ENCODE measurements at places on chromosomes 6 and 20.
A peak's percentile ranks its signal among the peaks of the same experiment; 100 is the strongest.

DNA sequence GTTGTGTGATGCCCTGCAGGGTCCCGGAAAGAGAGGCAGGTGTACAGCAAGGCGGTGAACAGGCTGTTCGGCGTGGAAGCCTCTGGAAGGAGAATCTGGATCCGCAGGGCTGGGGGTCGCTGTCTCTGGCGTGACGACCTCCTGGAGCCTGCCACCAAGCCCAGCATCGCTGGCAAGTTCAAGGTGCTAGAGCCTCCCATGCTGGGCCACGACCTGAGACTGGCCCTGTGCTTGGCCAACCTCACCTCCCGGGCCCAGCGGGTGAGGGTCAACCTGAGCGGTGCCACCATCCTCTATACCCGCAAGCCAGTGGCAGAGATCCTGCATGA lies 36.5 kb downstream of the TGM6 start:
- no peak for DNase-seq

- DNase-seq: no peak
Measured at GRCh38 chr20:62646851-62647520, 4.7 kb downstream of the SLCO4A1 start.

DNA sequence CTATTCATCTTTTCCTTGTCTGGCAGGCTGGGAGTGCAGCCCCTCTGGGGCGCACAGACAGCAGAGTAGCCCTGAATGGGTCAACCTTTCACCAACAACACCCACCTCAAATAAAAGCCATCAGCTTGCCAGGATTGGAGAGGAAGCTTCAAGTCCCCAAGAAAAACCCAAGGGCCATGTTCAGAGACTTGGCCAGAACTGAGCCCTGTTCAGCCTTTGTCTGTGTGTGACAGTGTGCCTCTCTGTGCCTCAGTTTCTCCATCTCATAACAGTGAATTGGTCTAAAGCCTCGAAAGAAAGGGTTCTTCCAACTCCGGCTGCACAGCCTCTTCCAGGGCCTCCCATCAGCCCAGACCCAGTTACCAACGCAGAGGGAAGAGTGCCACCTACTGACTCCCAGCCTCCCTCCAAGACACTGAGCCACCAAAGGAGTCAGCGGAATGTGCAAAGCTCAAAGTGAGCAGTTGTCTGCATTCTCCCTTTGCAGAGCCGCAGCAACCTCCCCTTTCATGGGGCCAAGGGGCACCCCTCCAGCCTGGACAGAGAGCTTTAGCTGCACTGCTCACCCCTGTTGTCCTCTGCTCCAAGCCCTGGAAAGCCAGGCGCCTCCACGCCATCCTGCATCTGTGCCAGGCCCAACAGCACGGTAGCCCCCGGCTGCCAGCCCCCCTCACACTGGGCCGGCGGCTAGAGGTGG lies 82.7 kb upstream of the TOP1 start:
- DNase-seq: peak; percentile 73

GRCh38 chr6:161348628-161348994 lies 74.8 kb upstream of the AGPAT4 start:
- no peak for DNase-seq

GRCh38 chr6:35425284-35425683 lies 26.9 kb upstream of the FANCE start:
- DNase-seq: no peak

GRCh38 chr20:39943336-39943735 lies 745.7 kb downstream of the MAFB start:
- DNase-seq: no peak

GRCh38 chr6:131831886-131832285 lies 24.1 kb downstream of the ENPP1 start:
- no peak for DNase-seq

GRCh38 chr6:90701926-90702325 lies 115.1 kb upstream of the MAP3K7 start:
- DNase-seq: no peak

GRCh38 chr20:56348305-56348693 lies 10.5 kb upstream of the FAM210B start:
- DNase-seq: no peak

- DNase-seq: no peak
Measured at GRCh38 chr20:19987046-19987445, 30.1 kb upstream of the NAA20 start.

- DNase-seq: peak; percentile 73
Measured at GRCh38 chr6:27296106-27296783, 15.8 kb downstream of the POM121L2 start.

DNA sequence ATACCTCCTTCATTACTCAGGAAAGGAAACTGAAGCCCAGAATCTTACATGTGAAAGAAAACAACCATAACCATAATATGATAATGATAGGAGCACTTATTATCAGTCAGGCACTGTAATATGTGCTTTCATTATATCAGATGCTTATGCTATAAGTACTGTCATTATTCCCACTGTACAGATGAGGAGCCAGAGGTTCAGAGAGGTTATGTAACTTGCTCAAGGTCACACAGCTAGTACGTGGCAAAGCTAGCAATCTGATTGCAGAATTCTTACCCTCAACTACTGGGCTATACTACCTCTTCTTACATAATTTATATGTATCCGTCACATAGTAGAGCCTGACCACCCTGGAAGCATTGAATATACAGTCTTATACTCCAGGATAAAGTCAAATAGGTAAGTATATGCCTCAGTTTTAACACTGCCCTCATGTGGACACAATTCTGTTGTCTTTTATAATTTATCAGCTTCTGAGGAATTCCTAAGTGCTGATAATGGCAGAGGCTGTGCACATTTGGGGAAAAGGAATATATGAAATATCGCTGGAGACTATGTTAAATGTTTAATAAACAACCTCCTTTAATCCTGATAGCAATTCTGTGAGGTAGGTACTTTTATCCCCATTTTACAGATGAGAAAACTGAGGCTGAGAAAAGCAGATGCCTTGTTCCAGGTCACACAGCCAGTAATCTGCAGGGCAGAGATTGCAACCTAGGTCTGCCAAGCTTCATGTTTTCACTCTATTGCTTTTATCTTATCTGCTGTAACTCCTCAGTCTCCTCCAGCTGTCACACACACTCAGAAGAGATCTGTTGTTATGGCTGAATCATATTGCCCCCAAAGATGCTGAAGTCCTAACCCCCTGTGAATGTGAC lies 13.4 kb downstream of the BCAS1 start:
- DNase-seq: no peak

DNA sequence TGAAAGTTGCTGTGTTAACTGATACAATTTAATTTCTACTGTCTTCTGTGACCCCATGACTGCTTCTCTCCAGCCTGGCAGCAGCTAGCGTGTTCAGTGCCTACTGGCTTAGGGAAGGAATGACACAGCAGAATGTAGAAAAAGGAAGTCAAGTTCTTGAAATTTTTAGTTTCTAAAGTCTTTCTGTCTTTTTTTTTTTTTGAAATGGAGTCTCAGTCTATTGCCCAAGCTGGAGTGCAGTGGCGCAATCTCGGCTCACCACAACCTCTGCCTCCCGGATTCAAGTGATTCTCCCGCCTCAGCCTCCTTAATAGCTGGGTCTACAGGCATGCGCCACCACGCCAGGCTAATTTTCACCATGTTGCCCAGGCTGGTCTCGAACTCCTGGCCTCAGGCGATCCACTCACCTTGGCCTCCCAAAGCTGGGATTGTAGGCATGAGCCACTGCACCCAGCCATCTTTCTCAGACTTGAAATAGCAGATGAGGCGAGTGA lies 39.3 kb downstream of the PCNA start:
- no peak for DNase-seq

- no peak for DNase-seq
Measured at GRCh38 chr20:35721621-35722020, 20.4 kb downstream of the RBM39 start.

DNA sequence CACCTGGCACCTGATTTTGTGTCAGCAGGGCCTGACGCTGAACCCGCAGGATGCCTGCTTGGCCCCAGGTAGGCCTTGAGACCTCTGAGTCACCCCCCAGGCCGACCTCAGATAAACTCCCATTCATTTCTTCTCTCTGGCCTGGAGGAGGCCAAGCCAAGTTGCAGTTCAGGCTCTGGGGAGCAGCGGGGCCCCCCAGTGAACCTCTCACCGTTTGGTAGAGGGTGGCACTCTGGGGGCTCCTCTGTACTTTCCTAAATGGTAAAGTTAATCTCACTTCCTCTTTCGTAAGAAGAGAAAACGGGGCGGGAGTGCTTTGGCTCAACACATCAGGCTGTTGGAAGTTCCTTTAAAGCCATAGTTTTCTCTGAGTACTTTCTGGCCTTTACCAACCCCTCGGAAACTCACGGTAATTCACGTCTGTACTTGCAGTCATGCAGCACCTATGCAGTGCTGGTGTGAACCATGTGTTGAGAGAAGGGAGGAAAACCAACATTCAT lies 2.8 kb downstream of the SIRPA start:
- DNase-seq: no peak

DNA sequence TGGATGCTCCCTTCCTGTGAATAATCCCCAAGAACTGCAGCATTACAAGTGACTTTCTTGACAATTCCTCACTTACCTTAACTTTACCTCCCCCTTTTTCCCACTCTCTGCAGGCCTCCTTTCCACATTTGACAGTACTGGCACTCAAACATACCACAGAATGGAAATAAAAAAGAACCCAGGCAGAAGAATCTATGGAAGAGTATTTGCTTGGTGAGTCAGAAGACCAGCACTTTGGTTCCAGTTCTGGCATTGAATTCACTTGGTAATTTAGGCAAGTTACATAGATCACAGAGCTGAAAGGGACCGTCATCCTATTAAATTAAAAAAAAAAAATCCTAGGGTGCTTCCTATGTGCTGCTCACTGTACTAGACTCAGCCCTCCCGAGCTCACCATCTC lies 55.0 kb downstream of the BTBD9 start:
- DNase-seq: no peak

DNA sequence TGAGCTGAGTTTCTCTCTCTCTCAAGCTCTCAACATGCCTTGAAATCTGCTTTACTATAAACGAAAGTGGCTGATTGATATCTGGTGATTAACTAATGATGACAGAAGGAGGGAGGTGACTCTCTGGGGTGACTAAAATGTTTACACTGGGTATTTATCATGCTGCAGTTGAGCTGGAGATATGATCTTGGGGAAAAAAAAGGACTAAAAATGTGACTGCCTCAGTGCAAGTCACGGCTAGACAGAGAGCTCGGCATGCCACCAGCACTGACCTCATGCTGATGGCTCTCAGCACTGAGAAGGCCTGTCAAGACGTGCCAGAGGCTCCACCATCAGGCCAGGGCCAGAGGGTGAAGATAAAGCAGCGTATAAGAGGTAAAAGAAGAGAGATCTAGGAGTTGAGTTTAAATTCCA lies 103.1 kb upstream of the SPACA1 start:
- DNase-seq: peak; percentile 27

GRCh38 chr20:39660965-39661364 lies 698.8 kb downstream of the DHX35 start:
- no peak for DNase-seq

DNA sequence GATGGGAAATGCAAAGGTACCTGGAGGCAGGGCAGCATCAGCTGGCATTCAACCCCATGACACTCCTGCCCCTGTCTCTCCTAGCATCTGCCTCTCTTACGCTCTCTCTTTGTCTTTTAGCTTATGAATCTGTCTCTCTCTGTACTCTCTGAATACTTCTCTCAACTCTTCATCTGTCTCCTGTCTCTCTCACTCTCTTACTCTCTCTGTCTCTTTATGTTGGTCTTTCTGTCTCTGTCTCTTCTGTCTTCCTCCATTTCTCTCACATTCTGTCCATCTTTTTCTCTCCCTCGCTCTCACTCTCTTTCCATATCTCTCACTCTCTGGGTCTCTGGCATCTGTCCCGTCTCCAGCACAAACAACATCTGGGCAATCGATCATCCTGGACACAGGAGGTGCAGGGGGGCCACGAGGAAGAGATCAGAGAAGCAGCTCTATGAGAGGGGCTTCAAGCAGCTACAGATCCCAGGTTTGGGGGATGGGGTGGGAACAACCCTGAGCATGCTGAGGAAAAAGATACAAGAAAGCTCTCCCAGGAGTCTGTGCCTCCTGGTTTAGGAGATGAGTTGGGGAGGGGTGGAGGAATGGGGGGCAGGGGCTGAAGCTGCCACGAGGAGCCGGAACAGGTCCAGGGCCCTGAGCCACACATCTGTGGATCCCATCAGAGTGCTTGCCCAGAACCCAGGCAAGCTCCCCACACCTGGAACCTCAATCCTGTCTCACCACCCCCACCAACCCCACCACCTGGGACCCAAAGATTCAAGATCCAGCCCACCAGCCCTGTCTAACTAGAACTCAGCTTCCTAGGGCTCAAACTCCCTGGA lies 2.4 kb downstream of the COL11A2 start:
- no peak for DNase-seq

DNA sequence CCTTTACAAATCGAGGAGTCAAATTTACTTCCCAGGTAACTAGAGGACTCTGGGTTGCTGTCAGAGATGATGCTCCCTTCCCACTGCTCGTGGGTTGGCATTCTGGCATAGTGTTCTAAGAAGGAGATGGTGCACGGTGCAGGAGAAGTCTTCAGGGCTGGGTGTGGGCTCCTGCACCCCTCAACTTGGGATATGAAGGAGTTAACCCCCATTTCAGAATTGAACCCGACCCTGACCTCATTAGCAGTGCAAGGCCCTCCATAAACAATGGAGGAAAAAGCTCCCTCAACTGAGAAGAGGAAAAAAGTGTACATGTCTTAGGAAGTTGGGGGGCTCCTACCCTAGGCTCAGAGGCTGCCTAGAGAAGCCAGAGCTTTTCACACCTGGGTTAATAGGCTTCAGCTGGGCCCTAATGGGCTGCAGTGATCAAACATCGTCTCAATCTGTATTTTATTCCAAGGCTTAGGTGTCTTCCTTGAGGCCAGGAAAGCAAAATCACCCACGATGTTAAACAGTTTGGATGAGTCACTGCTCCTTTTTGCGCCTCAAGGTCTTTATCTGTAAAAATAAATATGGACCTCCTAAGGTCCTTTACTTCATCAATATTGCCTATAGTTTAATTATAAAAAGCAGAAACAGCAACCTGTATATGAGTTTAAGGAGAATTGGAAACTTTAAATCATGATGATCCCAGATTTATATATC lies 29.4 kb downstream of the TFAP2B start:
- DNase-seq: no peak

GRCh38 chr6:80771941-80772340 lies 665.5 kb downstream of the BCKDHB start:
- DNase-seq: peak; percentile 26

GRCh38 chr6:56386717-56387116 lies 139.3 kb upstream of the COL21A1 start:
- DNase-seq: no peak

- no peak for DNase-seq
Measured at GRCh38 chr6:161076181-161076677, 84.7 kb downstream of the MAP3K4 start.
